ENCODE measurements at places on chromosomes 12 and 14.

GRCh38 chr12:93361151-93361919 lies 16.4 kb upstream of the NUDT4 start:
- no peak for DNase-seq

DNA sequence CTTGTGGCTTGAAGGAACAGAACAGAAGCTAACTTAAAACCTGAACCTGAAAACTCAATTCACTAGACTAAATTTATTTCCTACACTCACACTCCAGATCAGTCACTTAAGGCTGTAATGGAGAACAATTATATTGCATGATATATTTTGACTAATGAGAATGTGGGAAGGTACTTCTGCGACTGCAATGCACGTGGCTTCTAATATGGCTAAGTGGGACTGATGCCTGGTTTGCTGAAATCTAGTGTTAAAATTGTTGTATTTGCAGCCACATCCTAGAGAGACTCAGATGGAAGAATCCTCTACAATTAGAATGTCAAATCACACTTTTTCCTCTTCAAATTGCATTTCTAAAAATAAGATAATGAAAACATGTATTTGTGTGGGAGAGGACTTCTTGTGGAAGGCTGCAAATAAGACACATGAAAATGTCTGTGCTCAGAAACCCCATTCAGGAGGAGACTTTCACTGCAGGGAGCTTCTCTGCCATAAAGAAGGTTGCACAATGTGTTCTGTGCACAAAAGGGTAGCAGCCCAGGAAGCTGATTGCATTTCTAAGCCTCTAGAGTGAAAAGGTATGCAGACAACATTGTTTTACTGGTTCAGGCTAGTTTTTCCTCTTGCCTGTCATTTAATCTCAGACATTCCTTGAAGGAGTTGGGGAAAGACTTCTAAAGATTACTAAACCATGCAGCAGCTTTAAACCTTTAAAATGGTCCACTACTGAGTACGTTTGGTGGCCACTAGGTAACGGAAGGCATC lies 224.3 kb downstream of the NEDD1 start:
- no peak for DNase-seq

DNA sequence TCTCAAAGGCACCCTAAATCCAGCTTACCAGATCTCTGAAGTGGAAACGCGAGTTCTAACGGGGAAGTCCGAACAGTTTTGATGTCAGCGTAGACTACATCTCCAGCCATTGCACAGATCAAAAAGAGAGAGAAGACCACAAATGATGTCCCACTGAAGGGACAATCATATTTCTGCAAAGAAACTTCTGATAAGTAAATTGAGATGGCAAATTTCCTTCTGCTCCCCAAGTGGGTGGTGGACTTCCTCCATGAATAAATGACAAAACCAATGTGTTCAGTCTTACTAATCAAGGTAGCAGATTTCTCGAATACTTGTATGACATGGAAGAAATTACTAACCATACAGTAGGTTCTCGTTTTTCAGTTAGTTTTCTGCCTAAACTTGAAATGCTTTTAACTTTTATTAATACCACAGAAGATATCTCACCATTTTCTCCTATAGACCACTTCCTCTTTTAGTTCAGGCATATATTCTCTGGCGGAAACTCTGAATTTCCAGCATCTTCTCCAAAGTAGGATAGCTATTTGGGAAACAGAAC lies at the start of gene CLECL1:
Gene CLECL1 (minus strand): TSS at position 177 of the 541 bp plus-strand sequence.
- DNase-seq, result no peak

- DNase-seq, result no peak
Observed at GRCh38 chr12:28232211-28232928, 42.1 kb downstream of the CCDC91 start.

DNA sequence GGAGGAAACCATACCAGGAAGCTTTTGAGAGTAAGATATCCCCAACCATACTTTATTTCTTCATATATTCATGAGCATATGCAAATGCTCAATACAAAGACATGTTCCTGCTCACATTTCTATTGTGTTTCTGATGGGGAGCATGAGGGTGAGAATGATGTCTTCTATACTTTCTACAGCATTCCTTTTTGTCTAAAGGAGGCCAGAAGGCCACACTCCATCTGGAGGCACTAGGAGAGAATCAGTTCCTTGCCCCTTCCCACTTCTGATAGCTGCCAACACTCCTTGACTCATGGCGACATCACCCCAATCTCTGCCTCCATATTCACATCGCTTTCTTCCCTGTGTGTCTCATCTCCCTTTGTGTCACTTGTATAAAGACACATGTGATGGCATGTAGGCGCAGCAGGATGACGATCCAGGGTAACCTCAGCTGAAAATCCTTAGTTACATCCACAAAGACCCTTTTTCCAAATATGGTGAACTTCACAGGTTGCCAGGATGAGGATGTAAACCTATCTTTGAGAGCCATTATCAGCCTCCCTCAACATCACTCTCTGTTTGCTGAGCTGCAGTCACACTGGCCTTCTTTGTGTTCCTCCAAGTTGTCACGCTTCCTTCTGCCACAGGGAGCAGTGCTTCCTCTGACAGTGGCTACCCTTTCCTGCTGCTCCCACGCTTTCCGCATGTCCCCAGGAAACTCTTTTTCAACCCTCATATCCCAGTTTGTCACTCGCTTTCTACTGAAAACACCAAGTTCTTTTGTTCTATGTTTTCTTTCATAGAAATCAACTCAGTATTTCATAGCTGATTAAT lies 96.9 kb downstream of the STXBP6 start:
- peak; percentile 73 for DNase-seq

GRCh38 chr14:54638135-54638446 lies 71.2 kb downstream of the SAMD4A start:
- no peak for DNase-seq
